ENCODE measurements at places on chromosomes 3 and 15. TPM values are rescaled to one million over a fixed set of nuclear protein-coding genes. Genes with fewer than 3 reads are reported as not detected.

- peak; percentile 83 for DNase-seq
These were observed 1.4 kb upstream of the RASL12 start for GRCh38 chr15:65069179-65069578.

- DNase-seq, result no peak
These were observed 27.0 kb downstream of the ANXA2 start for GRCh38 chr15:60370869-60371136.

DNA sequence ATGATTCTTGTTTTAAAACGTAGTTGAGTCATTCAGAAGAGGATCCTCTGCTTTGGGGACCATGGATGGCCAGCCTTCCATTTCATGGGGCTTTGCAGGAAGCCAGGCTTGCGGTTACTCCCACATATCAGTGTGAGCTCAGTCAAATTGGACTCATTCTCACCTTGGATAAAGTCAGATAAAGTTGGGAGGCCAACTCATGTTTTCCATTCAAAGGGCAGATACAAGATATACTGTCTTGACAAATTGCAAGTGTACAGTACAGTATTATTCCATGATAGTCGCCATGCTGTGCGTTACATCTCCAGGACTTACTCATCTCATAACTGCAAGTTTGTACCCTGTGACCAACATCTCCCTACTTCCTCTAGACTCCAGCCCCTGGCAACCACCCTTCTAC lies 25.5 kb upstream of the B3GNT5 start:
- DNase-seq, result no peak

DNA sequence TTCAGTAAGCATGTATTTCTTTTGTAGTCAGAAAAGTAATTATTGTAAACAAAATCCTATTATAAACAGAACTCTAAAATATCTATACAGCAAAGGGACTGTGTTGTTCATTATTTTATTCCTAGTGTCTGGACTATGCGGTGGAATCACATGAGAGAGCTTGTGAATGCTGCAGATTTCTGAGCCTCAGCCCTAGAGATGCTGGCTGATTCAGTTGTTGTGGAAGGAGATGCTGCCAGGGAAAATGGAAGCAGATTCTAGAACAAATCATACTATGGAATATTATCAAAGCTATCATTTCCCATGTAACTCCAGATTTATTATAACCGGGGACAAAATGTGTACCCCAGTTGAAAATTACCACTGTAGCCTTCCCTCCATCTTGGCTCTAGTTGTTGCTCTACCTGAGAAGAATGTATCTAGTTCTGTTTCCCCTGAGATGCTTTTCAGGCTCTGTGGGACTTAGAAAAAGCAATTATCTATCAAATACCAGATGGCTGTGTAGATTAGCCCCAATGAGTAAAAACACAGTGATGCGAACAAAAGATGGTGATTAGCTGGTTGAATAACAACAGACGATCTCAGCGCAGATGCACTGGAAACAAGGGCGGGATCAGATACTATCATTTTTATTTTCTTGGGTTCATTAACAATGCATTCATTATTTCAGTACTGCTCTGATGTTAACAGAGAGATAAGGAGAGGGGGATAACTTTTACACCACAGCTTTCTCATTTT lies 131.3 kb downstream of the TMEM108 start:
- DNase-seq, result no peak

DNA sequence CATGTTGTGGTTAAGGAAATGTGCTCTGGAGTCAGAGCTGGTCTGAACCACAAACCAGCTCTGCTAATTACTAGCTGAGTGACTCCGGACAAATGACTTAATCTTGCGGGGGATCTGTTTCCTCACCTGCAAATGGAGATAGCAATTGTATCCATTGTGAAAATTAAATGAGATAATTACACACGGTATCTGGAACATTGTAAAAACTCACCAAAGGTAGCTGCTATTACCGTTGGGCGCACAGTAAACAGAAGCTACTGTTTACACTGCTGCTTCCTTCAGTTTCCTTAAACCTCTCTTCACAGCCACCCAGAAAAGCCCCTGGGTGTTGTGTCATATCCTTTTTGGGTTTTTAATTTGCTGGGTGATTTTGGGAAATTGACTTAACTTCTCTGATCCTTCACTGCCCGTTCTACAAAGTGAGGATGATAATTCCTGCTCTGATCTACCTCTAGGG lies 107.8 kb downstream of the MEGF11 start:
- DNase-seq, result no peak

- no peak for DNase-seq
These were observed 36.9 kb upstream of the C15orf39 start for GRCh38 chr15:75164625-75165350.

DNA sequence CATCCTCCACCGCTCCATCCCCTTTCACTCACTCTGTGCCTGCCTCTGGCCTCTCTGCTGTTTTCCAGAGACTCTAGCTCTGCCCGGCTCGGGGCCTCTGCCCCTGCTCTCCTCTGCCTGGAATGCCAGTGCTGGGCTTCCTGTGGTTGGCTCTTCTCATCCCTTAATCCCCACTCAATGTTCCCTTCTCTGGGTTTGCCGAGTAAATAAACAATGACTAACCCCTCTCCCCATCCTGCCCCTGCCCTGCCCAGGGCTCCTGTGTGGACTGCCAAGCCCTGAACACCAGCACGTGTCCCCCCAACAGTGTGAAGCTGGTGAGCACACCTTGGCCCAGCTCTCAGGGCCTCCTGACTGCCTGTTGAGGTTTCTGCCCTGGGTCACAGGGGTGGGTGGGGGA lies 12.2 kb downstream of the STAB1 start:
- peak; percentile 61 for DNase-seq

- no peak for DNase-seq
These were observed 183.5 kb upstream of the C2CD4B start for GRCh38 chr15:62348623-62349022.

- no peak for DNase-seq
These were observed 194.0 kb downstream of the ITPR1 start for GRCh38 chr3:4687167-4687566.

GRCh38 chr3:187798126-187798525 lies 52.9 kb upstream of the BCL6 start:
- no peak for DNase-seq

- no peak for DNase-seq
These were observed 260.8 kb downstream of the ARPP21 start for GRCh38 chr3:35900079-35900478.

The CHRFAM7A gene
- not detected for total RNA-seq

The PIGZ gene
- total RNA-seq, result 0.13 TPM

The PLCH1 gene
- 0.28 TPM for total RNA-seq

The FYCO1 gene
- total RNA-seq, result 7.6 TPM

Measured in SJSA1 (cell line).